ENCODE measurements at places on chromosomes 2 and 18. TPM values are rescaled to one million over a fixed set of nuclear protein-coding genes. Genes with fewer than 3 reads are reported as not detected.

DNA sequence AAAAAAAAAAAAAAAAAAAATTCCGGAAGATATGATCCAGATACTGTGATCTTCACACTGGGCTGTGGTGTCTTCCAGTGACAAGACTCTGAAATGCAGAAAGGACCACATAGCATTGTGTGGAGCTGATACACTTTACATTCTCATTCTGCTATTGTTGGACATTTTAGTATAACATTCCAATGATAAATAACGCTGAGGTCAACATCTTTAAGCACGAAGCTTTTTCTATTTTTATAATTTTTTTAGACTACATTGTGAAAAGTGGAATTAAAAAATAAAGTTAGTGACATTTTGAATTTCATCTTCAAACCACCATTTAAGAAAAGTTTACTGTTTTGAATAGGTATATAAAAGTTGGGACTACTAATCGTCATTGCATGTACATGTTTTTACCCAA lies 62.7 kb downstream of the CDCA7 start:
- peaks cover 4% of the 10 kb centered on the region for H3K27me3 ChIP-seq
- H3K36me3 ChIP-seq: no peaks in the 10 kb centered on the region
- no peak overlapping the region for H3K27ac ChIP-seq

DNA sequence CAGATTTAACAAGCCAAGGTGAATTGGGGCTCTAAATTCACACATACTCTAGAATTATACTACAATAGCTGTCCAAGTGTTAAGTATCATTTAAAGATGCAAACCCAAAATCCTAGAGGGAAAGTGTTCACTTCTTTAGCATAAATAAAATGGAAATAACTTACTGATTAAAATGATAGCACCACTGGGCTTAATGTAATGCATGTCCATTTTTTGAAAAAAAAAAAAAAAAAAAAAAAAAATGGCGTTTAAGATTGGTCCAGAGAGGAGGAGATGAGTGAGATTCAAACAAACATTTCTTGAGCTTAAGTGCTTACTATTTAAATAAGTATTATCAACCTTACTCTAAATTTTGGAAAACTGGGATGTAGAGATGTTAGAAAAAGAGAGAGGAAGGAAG lies 251.5 kb upstream of the CWC22 start:
- no peaks in the 10 kb centered on the region for H3K36me3 ChIP-seq
- no peak for DNase-seq
- H3K4me1 ChIP-seq: no peaks in the 10 kb centered on the region
- no peaks in the 10 kb centered on the region for H3K27me3 ChIP-seq
- no peak overlapping the region for H3K4me3 ChIP-seq
- H3K27ac ChIP-seq: no peak overlapping the region

- peak; percentile 70 for DNase-seq
- peaks cover 45% of the 10 kb centered on the region for H3K4me1 ChIP-seq
- no peaks in the 10 kb centered on the region for H3K36me3 ChIP-seq
- no peak overlapping the region for H3K4me3 ChIP-seq
Observed at GRCh38 chr2:218876562-218877219, 4.0 kb upstream of the WNT10A start.

DNA sequence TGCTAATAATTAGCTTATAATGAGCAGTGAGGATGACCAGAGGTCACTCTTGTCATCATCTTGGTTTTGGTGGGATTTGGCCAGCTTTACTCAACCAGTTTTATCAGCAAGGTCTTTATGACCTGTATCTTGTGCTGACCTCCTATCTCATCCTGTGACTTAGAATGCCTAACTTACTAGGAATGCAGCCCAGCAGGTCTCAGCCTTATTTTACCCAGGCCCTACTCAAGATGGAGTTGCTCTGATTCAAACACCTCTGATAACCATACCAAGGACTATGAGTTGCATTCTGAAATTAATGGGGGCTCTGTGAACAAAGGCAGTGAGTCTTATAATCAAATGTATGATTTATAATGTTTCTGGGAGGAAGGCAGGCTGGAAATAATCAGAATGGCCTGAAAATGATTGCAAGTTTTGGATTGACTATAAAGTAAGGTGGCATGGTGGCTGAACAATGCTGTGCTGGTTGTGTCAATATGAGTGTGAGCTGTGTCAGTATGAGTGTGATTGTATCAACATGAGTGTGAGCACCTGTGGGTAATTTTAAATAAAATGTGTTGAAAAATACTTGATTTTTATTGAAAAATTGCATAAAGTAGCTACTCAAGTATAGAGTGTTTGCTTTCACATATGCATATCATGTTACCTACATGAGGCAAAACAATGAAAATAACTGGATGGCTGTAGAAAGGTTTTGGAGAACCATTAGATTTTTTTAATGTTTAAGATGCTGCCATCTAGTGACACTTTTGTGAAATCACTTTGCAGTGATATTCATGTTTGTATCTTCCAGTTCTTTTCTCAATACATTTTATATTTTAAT lies 103.0 kb downstream of the KYNU start:
- H3K36me3 ChIP-seq: no peaks in the 10 kb centered on the region
- H3K4me1 ChIP-seq: no peaks in the 10 kb centered on the region
- H3K27ac ChIP-seq: no peak overlapping the region
- H3K27me3 ChIP-seq: no peaks in the 10 kb centered on the region

DNA sequence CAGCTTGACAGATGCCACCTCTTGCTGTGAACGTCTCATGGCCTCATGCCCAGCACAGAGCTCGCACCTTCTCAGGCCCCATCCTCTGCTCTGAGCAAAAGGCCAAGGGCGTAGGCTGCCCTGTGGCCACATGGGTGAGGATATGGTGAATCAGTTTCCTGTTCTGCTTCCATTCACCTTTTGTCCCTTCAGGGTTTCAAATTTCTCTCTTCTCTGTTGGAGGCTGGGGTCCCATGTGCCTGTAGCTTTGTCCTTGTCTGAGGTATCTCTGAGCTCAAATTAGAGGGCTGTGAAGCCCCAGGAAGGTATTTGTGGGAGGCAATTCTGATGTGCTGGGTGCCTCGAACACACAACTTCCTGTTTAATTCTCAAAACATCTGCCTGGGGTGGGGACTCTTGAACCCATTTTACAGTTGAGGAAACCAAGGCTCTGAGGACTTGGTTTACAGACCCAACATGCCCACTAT lies 29.0 kb downstream of the ZAP70 start:
- no peaks in the 10 kb centered on the region for H3K27me3 ChIP-seq
- H3K36me3 ChIP-seq: peaks cover 24% of the 10 kb centered on the region
- no peak for DNase-seq
- no peak overlapping the region for H3K4me3 ChIP-seq
- no peak overlapping the region for H3K27ac ChIP-seq

DNA sequence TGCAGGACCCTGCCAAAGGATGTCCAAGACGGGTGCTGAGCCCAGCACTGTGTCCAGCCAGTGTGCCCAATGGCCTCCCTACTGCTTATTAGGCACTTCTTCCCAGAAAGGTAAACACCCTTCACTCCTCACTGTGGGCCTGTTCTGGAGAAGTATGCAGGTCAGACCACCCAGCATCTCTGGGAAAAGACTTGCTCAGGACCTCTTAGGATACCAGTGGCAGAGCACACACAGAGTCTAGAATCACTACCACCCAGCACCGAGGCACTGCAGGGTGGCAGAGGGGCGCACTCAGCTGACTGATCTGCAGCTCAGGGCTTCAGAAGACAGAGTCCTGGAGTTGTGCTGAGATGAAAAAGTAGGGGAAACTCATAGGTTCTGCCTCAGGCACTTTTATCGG lies 25.8 kb downstream of the XDH start:
- no peaks in the 10 kb centered on the region for H3K4me1 ChIP-seq
- no peak for DNase-seq
- no peaks in the 10 kb centered on the region for H3K27me3 ChIP-seq
- H3K27ac ChIP-seq: no peak overlapping the region

GRCh38 chr18:12703664-12704063 lies 822 bp downstream of the PSMG2 start:
- H3K27ac ChIP-seq: peak overlapping the region; percentile 84
- peak overlapping the region; percentile 87 for H3K4me3 ChIP-seq
- no peak for DNase-seq
- H3K36me3 ChIP-seq: peaks cover 11% of the 10 kb centered on the region

- H3K36me3 ChIP-seq: no peaks in the 10 kb centered on the region
- H3K27me3 ChIP-seq: no peaks in the 10 kb centered on the region
- no peaks in the 10 kb centered on the region for H3K4me1 ChIP-seq
- no peak for DNase-seq
- H3K4me3 ChIP-seq: no peak overlapping the region
Observed at GRCh38 chr18:8695932-8696517, 9.3 kb upstream of the MTCL1 start.

DNA sequence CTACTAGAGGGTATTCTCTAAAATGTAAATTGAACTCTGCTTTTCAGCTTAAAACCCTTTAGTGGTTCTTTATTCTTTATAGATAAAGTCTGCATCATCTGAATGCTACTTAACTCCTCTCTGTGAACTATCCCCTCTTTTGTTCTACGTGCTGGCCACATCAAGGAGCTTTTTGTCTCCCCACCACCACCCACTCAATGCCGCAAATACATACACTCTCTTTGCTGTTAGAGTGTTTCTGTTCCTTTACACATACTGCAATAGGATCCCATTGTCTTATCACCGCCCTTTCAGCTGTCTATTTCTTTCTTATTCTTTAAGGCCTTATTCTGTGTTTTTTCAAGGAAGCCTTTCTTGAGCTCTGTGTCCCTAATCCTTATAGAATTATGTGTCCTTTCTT lies 83.3 kb downstream of the EML4 start:
- H3K4me3 ChIP-seq: no peak overlapping the region
- no peaks in the 10 kb centered on the region for H3K27me3 ChIP-seq
- H3K4me1 ChIP-seq: peaks cover 47% of the 10 kb centered on the region
- H3K27ac ChIP-seq: no peak overlapping the region

DNA sequence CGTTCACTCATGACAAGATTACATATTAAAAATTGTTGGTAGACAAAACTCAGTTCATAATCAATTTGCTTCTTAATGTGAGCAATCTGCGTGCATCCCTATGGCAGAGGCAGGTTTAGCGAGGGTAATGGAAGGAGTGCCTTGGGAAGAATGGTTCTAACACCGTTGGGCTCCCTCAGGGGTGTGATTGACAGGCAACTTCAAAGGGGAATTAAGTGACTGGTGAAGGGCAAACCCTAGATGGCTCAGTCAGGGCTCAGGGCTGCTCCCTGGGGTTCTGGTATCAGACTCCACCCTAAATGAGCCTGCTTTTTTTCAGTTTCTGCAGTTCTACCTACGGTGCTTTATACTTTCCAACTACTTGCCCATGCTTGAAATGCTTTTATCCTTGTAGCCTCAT lies 419.5 kb upstream of the CELF4 start:
- no peak for DNase-seq
- H3K4me3 ChIP-seq: no peak overlapping the region
- no peaks in the 10 kb centered on the region for H3K36me3 ChIP-seq
- H3K4me1 ChIP-seq: no peaks in the 10 kb centered on the region
- H3K27me3 ChIP-seq: no peaks in the 10 kb centered on the region

DNA sequence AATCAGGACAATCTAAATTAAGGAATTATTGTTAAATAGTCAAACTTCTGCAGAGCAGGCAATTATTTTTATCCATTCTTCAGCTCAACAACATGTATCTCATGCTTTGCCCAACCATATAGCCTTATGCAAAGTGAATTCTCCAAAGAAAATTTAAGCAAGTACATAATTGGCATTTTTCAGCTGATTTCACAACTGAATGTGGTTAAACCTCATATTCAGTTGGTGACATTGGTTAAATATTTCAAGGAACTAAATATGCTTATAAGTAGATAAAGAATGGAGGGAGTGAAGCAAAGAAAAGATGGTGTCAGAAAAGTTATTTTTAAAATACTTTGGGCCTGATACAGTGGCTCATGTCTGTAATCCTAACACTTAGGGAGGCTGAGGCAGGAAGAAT lies 816.2 kb downstream of the NRXN1 start:
- DNase-seq: no peak
- H3K36me3 ChIP-seq: no peaks in the 10 kb centered on the region
- no peak overlapping the region for H3K27ac ChIP-seq
- no peaks in the 10 kb centered on the region for H3K27me3 ChIP-seq
- H3K4me1 ChIP-seq: no peaks in the 10 kb centered on the region

DNA sequence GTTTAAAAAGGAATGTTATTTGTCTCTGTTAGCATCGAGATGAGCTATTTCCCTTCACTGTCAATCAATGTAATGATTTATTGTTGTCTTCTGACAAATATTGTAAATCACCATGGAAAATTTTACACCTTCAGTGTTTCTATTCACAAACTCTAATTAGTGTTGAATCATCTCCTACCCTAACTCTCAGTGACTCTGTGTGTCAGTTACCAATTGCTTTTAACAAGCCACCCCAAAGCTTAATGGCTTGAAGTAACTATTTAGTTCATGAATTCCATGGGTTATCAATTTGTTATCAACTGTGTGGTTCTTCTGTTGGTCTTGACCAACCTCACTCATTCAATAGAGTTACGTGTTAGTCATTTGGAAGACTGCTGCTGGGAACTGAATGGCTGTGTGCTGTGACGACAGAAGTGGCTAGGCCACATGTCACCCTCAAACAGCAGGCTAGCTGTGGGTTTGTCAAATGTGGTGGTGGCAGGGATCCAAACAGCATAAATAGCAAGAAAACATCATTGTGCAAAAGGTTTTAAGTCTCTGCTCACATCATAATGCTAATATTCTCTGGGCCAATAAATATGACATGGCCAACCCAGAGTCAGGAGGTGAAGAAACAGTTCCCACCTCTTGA lies 910.8 kb upstream of the CDH2 start:
- H3K36me3 ChIP-seq: no peaks in the 10 kb centered on the region
- H3K4me3 ChIP-seq: no peak overlapping the region
- no peaks in the 10 kb centered on the region for H3K4me1 ChIP-seq
- no peaks in the 10 kb centered on the region for H3K27me3 ChIP-seq

GRCh38 chr2:71129114-71129901 lies 721 bp downstream of the MCEE start:
- no peaks in the 10 kb centered on the region for H3K27me3 ChIP-seq
- H3K4me3 ChIP-seq: peak overlapping the region; percentile 99
- peaks cover 25% of the 10 kb centered on the region for H3K4me1 ChIP-seq
- peak overlapping the region; percentile 92 for H3K27ac ChIP-seq
- H3K36me3 ChIP-seq: peaks cover 4% of the 10 kb centered on the region
- DNase-seq: no peak

GRCh38 chr2:233385489-233386044 lies 31.3 kb downstream of the DGKD start:
- peak overlapping the region; percentile 15 for H3K4me3 ChIP-seq
- peaks cover 5% of the 10 kb centered on the region for H3K36me3 ChIP-seq
- H3K27ac ChIP-seq: no peak overlapping the region

The CYP26B1 gene
- total RNA-seq: not detected

The IDH1 gene
- 18.9 TPM for total RNA-seq

The VAMP8 gene
- total RNA-seq: 94.4 TPM

The GNLY gene
- 9.0 TPM for total RNA-seq

The ANKRD36 gene
- 20.4 TPM for total RNA-seq

The RIT2 gene
- total RNA-seq: not detected

The SERPINB4 gene
- not detected for total RNA-seq

The RNF144A gene
- total RNA-seq: 14.9 TPM

The ASB18 gene
- total RNA-seq: not detected

The TNFRSF11A gene
- 2.5 TPM for total RNA-seq

All from CD8-positive, alpha-beta memory T cell (primary cell).